Fibroblast of skin of right biceps (primary cell): ENCODE measurements at places on chromosomes 1 and 21.

DNA sequence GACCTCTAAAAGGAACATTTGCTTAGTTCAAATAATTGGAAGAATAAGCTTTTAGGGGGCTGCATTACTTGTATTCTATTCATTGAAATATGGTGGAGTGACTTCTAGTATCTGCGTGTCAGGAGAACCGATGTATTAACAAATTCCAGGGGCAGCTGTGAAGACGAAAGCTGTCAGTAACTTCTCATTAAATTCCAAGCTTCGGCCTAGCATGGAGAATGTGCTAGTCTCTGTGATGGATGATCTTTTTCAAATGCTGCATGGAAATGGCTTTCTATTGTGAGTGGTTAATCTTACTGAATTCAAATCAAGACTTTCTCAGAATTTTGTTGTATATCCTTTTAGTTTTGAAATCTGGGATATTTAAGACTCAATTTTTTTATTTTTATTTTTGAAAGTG is 429.9 kb downstream of the ADGRL2 start:
- no peak for DNase-seq

DNA sequence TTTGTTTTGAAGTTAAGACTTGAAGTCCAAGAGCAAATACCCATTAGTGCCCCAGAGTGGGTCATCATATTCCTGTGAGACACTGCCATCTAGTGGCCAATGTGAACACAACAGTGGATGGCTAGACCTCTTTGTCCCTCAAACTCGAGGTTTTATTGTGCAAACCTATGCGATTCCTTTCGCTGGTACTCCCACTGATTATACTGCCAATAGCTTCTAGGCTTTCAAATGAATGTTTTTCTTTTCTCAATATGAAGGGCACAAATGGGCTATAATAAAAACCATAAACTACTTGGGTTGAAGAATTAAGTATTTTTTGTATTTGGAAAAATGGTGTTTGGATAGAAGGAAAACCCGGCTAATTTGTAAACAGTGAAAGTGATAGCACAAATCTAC is 100.4 kb upstream of the ZNF281 start:
- DNase-seq = peak; percentile 82

DNA sequence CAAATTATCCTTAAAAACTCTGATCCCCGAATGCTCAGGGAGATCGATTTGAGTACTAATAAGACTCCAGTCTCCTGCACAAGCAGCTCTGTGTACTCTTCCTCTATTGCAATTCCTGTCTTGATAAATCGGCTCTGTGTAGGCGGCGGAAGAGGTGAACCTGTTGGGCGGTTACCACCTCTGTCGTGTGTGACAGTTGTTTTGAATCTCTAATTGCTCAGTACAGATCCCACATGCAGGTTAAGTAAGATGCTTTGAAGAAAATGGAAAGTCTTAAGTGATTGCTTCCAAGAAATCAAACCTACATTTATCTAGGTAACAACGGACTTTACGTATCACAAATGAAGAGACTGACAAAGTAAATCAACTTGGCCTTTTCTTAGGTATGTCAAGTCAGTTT is 35.5 kb downstream of the COA6 start:
- no peak for DNase-seq

DNA sequence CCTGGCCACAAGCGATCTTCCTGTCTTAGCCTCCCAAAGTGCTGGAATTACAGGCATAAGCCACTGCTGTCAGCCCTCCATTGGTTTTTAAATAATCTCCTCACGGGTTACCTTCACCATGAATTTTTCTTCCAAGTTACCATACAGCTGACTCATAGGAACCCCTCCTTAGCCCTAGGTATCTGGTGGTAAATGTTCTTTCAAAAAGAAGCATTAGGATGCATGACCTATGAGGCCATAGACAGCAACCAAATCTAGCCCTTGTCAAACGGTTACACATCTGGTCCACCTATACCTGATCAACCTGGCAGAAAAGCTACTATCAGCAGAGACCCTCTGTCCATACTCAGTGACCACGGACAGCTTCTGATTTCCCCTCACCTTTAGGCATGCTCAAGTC is 12.7 kb upstream of the DEGS1 start:
- no peak for DNase-seq

- DNase-seq = no peak
Observed at GRCh38 chr1:178937695-178938094, 66.8 kb upstream of the ANGPTL1 start.

- DNase-seq = no peak
Observed at GRCh38 chr1:232667094-232667777, 37.3 kb upstream of the SIPA1L2 start.

DNA sequence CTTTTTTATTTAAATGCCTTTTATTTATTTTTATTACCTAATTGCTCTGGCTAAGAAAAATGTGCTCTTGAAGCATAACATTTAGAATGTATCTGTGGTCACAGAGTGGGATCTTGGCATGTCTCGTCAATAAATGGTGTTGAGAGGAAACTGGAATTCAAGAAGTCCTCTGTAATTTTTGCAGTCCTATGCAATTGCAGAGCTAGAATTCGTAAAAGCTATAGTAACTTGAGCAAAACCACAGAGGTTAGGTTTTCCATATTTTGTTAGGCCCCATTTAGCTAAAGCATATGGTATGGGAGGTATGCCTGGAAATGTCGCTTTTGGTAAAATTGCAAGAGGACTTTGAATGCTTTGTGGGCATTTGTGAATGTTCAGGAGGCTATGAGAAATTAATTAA is 466.7 kb upstream of the NFIA start:
- DNase-seq = peak; percentile 65

GRCh38 chr1:215267495-215267894 is 185.0 kb downstream of the KCNK2 start:
- DNase-seq = no peak

DNA sequence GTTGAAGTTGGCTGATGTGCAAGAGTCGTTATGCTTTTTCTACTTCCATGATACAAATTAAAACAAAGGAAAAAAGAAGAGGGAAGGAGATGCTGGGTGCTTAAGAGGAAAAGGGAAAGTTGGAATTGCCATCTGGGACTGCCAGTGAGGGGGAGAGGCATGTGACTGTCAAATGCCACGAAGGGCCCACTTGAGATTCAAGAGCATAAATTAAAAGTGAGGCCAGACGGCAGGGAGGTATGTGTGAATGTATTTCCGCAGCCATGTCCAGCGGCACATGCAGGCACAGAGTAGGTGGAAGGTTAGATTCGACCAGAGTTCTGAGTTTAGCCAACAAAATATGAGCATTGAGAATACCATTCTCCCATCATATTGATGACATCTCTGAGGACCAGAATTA is 32.0 kb downstream of the NFASC start:
- no peak for DNase-seq
